Activated CD4-positive, alpha-beta T cell treated with anti-CD3 and anti-CD28 coated beads, Interleukin-2, amount 10 ng/mL, durations not matched to agents 24 days and 14 days (primary cell): ENCODE measurements at places on chromosomes 16 and 17. TPM values are rescaled to one million over a fixed set of nuclear protein-coding genes. Genes with fewer than 3 reads are reported as not detected.

DNA sequence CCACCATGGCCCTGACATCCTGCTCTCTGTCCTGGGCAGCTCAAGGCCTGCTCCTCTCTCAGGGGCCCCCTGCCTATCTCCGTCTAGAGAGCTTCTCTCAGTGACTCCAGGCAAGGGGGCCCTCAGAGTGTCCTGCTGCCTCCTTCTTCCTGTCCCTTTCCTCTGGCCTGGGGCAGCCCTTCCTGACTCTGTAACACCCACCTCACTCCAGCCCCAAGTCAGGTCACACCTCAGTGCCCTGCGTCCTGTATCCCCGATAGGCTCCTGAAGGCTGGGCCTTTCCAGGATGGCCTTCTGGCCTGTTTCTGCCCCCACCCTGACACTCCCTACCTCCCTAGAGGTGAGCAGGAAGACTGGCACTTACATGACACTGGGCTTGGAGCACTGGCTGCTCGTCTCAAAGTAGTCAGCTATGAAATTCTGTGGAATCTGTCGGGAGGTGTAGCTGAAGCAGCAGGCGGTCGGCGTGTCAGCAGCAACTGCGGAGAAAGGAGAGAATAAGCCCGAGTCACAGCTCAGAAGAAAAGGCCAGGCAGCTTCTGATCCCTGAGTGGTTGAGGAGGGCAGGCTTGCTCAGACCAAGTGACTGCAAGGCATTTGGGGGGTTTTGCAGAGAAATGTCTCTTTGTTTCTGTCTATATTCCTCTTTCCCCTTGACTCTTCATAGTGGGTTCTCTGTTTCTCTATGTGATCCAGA, 976 bp downstream of the CCL3L1 start:
- no peak overlapping the region for H3K27ac ChIP-seq
- no peak for DNase-seq
- H3K36me3 ChIP-seq = no peaks in the 10 kb centered on the region
- H3K4me3 ChIP-seq = no peak overlapping the region
- peaks cover 37% of the 10 kb centered on the region for H3K27me3 ChIP-seq

GRCh38 chr17:50785946-50786570, 18.7 kb upstream of the ANKRD40CL start:
- H3K36me3 ChIP-seq = no peaks in the 10 kb centered on the region
- DNase-seq = no peak
- no peak overlapping the region for H3K27ac ChIP-seq
- H3K4me1 ChIP-seq = peaks cover 3% of the 10 kb centered on the region

DNA sequence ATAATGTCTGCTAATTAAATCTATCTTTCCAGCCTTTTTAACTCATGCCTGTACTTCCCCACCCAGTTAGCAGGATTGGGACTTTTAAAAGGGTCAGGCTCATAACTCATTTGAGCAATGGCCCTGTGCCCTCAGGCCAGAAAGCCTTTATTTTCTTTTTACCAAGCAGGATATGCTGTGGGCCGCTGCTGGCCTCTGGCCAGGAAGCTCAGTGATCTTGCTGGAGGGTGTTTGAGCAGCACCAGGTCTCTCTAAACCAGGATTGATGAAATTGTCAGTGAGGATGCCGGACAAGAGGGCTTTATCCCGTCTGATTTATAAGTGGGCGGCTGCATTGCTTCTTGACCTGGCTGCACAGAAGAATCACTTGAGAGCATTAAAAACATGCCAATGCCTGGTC, 187.8 kb downstream of the RAB11FIP4 start:
- peaks cover 10% of the 10 kb centered on the region for H3K4me1 ChIP-seq
- no peaks in the 10 kb centered on the region for H3K27me3 ChIP-seq
- H3K36me3 ChIP-seq = no peaks in the 10 kb centered on the region
- no peak overlapping the region for H3K4me3 ChIP-seq
- no peak for DNase-seq

GRCh38 chr17:44297975-44298374, 10.4 kb upstream of the RUNDC3A start:
- peaks cover 2% of the 10 kb centered on the region for H3K4me1 ChIP-seq
- H3K27ac ChIP-seq = no peak overlapping the region
- H3K27me3 ChIP-seq = peaks cover 13% of the 10 kb centered on the region
- no peak for DNase-seq

- H3K27ac ChIP-seq = no peak overlapping the region
- H3K36me3 ChIP-seq = no peaks in the 10 kb centered on the region
- no peak for DNase-seq
- H3K4me3 ChIP-seq = no peak overlapping the region
Measured at GRCh38 chr16:72002619-72003018, 2.4 kb upstream of the PKD1L3 start.

DNA sequence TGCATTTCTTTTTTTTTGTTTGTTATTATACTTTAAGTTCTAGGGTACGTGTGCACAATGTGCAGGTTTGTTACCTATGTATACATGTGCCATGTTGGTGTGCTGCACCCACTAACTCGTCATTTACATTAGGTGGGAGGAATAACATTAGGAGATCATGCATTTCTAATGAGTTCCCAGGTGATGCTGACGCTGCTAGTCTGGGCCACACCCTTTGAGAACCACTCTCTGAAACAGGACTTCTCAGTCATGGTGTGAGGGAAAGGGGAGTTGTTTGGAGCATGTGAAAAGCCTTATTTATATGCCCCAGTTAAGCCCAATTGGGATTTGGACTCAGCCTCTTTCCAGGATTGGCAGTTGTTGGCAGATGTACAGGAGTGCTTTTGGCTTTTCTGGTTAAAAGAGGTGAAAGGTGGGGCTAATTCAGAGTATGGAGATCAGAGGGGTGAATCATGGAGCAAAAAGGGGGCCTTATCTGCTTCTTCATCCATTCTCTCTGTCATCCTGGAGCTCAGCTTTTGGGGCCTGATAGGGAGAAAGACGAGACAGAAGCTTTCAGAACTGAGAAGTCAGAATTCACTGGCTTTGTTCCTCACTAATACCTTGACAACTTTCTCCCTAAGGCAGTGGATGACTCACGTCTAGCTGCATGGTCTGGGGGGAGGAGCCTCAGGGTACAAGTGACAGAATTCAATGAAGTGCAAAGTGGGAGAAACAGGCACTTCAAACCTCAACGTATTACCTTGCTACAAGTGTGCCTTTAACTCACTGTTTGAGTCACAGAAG, 180.0 kb upstream of the CACNG3 start:
- H3K36me3 ChIP-seq = peaks cover 6% of the 10 kb centered on the region
- no peaks in the 10 kb centered on the region for H3K27me3 ChIP-seq
- DNase-seq = no peak
- H3K4me3 ChIP-seq = no peak overlapping the region

Gene ZNF75A
- 26.5 and 33.5 TPM in 2 replicates for total RNA-seq
